ENCODE measurements at places on chromosomes 4 and X.

DNA sequence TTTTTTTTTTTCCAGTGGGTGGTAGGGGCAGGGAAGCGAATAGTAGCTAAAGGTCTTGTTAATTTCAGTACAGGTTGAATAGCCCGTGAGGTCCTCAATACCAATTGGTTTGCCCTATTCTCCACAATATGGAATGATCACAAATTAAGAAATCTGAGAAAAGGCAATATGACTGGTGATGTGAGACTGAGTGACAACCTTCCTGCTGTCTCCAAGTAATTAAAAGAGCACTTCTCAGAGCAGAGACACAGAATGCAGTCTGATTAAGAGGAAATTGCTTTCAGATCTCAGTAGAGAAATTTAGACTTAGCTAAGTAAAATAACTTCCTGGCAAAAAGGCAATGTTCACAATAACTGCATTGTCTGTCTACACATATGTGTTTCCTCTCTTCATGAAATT is 23.0 kb downstream of the GPR174 start:
- DNase-seq: no peak

GRCh38 chr4:112889199-112889598 is 160.3 kb upstream of the ANK2 start:
- DNase-seq: no peak

- no peak for DNase-seq
Measured at GRCh38 chrX:5449323-5449722, 779.3 kb downstream of the NLGN4X start.

- DNase-seq: no peak
Measured at GRCh38 chr4:10243856-10244255, 127.3 kb upstream of the WDR1 start.

GRCh38 chrX:23784470-23785331 is 1.7 kb downstream of the SAT1 start:
- DNase-seq: peak; percentile 64

DNA sequence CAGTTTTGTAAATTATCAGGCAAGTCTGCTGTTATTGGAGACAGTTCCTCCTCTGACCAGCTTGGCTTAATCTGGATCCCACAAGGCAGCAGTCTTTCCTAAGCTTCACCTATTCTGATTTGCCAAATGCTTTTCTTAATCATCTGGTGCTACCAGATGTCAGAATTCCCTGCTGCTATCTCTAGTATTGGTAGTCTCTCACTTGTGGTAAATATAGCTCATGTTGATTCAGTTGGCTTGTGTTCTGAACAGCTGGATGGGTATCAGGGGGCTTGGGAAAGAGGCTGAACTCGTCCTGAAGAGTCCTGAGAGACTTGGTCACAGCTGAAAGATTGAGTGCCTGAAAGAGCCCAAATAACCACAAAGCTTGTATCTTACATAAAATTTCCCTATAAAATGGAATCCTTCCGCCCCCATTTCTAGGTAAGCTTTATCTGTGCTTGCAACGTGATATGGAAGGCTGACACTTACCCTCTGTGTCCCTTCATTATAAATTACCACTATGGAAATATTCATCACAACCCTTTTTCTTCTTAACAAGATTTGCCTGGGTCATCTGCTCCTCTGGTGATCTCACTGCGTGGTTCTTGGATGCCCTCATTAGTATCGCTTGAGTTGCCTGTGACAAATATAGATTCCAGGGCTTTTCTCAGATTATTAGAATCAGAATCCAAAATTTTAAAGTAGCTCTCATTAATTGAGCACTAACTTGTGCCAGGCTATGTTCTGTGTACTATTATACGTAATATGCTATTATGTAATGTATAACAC is 104.1 kb upstream of the GPRIN3 start:
- no peak for DNase-seq

DNA sequence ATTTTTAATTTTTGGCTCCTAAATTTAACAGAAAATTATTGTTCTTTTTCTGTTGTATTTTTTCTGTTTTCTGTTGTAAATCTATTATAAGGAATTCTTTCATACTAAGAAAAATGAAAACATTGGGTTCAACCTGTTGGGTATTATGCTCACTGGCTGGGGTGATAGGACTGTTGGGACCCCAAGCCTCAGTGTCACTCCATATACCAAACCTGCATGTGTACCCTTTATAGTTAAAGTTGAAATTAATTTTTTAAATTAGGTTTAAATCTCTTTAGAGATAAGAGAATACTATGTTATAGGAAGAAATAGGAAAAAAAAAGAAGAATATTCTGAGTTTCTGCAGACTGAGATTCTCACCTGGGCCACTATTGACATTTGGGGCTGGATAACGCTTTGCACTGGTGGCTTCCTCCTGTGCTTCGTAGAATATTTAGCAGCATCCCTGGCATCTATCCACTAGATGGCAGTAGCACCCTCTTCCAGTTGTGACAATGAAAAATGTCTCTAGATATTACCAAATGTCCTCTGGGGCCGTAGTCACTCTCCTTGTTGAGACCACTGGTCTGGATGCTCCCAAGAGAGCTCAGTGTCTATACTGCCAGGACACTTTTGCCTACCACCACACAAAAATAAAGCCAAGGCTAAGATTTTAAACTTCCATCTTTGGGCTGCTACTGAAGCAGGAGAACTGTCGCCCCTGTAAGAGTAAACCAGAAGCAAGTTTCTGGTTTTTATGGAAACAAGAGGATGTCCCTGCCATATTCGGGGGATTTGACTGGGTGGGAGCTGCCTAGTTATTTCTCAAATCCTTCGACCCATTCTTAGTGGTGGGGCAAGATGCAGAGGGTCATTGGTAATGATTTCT is 22.4 kb upstream of the CLTRN start:
- DNase-seq: no peak

DNA sequence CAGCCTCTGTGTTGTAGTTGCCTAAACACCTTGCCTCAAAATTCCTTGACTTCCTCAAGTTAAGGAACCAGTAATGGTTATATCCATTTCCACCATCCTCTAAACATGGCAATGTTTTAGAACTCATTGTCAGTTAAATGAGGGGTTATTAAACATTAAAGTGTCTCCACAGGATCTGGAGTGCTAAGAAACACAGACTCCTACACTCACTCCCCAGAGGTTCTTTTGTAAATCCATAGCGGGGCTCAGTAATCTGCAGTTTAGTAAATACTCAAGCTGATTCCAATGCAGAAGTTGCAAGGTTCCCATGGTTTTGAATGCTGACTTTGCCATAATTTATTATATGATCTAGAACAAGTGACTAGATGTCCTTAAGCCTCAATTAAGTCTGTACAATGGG is 245.5 kb downstream of the GPAT3 start:
- no peak for DNase-seq

DNA sequence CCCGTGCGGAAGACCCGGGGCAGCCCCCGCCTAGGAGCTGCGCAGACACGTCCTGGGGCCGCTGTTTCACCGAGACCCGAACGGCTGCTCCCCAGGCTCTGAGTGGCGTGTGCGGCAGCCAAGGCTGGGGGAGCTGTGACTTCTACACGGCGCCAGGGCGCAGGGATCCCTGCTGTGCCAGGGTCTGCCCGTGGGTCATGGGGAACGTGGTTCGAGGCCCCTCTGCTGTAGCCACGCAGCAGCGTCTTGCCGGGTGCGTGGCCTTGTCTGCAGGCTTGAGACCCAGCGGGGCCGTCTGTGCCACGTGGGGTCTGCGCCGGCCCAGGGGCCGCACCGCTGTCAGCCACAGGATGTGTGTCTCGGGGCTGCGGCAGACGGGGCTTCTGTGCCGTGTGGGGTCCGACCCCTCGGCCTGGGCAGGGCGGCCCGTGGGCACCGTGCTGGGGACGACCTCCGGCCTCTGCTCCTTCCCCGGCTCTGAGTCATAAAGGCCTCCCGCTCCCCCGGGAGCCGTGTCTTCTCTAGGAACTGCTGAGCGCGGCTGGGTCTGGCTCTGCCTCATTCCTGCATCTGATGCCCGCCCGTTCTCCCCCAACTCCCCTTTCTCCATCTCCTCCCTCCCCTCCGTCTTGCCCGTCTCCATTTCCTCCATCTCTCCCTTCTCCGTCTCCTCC is 12.7 kb upstream of the GTPBP6 start:
- DNase-seq: no peak

- peak; percentile 22 for DNase-seq
Measured at GRCh38 chrX:108090491-108091263, 665 bp downstream of the PSMD10 start.

GRCh38 chrX:56785442-56785841 is 56.4 kb downstream of the NBDY start:
- DNase-seq: no peak

- no peak for DNase-seq
Measured at GRCh38 chr4:94575652-94576051, 123.9 kb downstream of the PDLIM5 start.

All from inflammatory macrophage treated with lipopolysaccharide for 1 hour (primary cell).